ENCODE measurements at places on chromosomes 6 and 20. TPM values are rescaled to one million over a fixed set of nuclear protein-coding genes. Genes with fewer than 3 reads are reported as not detected.

MCCD1 gene
- not detected for total RNA-seq

MARCKS gene
- 11.1 TPM for total RNA-seq

NKX2-2 gene
- total RNA-seq, result not detected

LCA5 gene
- total RNA-seq, result 0.93 TPM

MCUR1 gene
- 9.0 TPM for total RNA-seq

SLC52A3 gene
- 0.38 TPM for total RNA-seq

SASH1 gene
- total RNA-seq, result 2.8 TPM

KCNQ5 gene
- total RNA-seq, result 1.3 TPM

FAM209B gene
- total RNA-seq, result 0.33 TPM

PTK6 gene
- total RNA-seq, result 2.7 TPM

All from A549 treated with AZD2906 at 1 μM for 4 hours (cell line).